Activated CD4-positive, alpha-beta T cell treated with anti-CD3 and anti-CD28 coated beads, Interleukin-2, amount 10 ng/mL, durations not matched to agents 7 days and 5 days (primary cell): ENCODE measurements at places on chromosomes 4 and X.

GRCh38 chr4:69907151-69907550 lies 23.7 kb upstream of the CSN1S1 start:
- no peak for DNase-seq

- no peak for DNase-seq
Measured at GRCh38 chr4:119116021-119116420, 19.6 kb upstream of the MYOZ2 start.

GRCh38 chr4:66048861-66049260 lies 378.6 kb upstream of the EPHA5 start:
- no peak for DNase-seq

DNA sequence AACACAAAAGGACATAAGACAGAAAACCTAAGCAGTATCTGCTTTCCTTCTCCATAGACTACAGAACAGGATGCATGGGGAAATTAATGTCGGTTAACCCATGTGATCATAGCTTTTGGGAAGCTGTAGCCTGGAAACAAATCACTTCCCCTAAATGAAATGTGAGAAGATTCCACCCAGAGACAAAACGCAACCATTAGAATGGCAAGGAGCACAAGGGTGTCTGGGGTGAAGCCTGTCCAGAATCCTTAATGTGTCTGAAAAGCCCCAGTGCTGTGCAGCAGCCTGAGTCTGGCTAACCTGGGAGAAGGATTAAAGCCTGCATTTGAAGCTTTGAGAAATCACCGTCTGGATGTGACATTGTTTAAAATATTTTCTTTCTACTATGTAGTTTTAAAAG lies 213.3 kb downstream of the ANKRD50 start:
- DNase-seq = no peak
